Fibroblast of mammary gland (primary cell): ENCODE measurements at places on chromosomes 2 and 18.

GRCh38 chr2:40511661-40512213 is 59.8 kb upstream of the SLC8A1 start:
- peak; percentile 91 for DNase-seq

DNA sequence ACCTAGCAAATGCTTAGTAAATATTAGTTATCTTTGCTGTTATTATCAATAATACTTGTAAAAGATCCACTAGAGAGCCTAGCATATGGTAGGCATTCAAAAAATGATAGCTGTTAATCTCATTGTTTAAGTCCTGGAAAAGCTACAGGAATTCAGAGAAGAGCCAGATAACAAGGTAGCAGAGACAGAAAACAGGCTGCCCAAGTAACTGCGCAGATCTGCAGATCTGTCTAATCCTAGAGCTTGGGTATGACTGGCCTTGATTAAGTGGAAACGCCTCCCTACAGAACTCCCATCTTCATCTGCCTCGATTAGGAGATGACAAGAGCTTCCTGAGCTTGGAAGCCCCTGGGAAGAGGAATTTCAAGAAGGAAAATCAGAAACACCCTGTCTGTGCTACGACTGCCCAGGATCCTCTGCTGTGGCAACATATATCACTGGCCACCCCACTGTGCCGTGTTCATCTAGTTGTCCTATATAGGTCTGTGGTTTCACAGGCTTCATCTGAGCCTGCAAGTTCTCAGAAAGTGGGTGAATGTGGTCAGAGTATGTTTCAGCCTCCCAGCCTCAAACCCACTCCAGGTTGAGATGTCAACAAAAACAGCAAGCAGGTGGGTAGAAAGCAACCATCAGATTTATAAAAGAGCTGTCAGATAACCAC is 151.5 kb upstream of the PKDCC start:
- DNase-seq: no peak

GRCh38 chr2:180842461-180842860 is 137.9 kb upstream of the UBE2E3 start:
- DNase-seq: no peak

DNA sequence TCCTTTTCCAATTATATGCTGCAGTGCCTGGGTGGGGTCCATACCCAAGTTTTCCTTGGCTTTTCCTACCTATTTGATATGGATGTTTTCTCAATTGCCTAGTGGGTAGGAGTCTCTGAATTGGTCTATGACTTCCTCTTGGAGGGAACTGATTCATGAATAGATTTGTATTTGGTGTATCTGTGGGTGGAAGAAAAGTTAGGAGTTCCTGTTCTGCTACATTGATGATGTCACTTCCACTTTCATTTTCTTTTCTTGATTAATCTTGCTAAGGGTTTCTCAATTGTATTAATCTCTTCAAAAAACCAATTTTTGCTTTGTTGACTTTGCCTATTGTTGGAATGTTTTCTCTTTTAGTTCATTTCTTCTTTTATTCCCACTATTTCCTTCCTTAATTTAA is 37.4 kb upstream of the SLC9A2 start:
- DNase-seq: no peak

- no peak for DNase-seq
Observed at GRCh38 chr18:51012441-51012840, 17.6 kb upstream of the SMAD4 start.

- DNase-seq: peak; percentile 49
Observed at GRCh38 chr2:190626641-190627210, 22.2 kb upstream of the NAB1 start.

- no peak for DNase-seq
Observed at GRCh38 chr18:63005306-63005705, 290.0 kb downstream of the PHLPP1 start.

- DNase-seq: no peak
Observed at GRCh38 chr2:241618296-241618805, 18.6 kb downstream of the THAP4 start.

GRCh38 chr2:227482638-227483340 is 10.8 kb downstream of the AGFG1 start:
- DNase-seq: peak; percentile 67

GRCh38 chr2:169106563-169107545 is 37.5 kb downstream of the DHRS9 start:
- no peak for DNase-seq

DNA sequence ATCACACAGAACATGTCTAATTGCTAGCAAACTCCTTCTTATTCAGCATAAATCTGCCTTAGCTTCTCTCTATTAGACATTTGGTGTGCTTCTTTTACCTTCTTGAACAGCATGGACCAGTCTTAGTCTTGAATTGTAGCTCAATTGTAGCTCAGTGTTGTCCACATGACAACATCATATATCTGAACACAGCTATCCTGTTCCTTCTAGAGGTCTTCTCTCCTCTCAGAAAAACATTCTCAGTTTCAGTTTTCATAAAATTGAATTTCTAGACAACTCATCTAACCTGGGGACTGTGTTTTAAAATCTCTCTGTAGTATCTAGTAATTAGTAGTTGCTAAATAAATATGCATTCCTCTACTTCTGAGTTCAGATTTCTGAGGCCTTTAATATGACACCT is 47.6 kb downstream of the CPO start:
- DNase-seq: no peak

- DNase-seq: peak; percentile 46
Observed at GRCh38 chr2:37156071-37156856, 516 bp downstream of the EIF2AK2 start.

DNA sequence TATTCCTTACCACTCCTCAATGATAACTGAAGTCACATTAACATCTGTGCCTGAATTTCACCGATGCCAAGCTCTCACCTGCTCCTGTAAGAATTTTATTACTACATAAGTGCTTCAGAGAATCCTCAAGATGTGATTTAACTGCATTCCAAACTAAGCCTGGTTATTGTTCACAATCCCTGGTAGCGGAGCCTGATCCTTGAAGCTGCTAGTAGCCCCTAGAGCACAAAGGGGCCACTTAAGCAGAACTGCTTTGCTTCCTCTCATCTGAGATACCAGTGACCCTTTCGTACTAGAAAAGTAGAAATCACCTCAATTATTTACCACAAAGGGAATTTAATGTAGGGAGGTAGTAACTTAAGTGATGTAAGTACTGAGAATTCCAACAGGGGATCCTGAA is 529.6 kb downstream of the CPS1 start:
- no peak for DNase-seq

- DNase-seq: peak; percentile 91
Observed at GRCh38 chr2:95231723-95232122, 24.4 kb downstream of the ZNF892 start.

DNA sequence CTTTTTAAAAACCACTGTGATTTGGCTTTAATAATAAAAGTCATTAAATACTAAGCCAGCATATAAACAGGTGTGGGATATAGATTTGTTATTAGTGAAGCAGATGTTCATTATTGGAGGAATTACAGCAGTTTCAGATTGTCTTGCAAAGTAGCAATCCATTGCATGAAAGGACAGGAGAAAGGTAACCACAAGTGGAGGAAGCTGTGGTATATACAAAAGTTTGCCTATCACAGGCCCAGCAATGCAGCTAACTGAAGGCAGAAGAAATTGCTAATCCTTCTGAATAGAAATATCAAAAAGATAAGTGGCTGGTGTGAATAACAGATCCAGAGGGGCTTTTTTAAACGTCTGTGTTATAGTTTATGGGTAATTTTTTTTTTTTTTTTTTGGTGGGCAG is 199.4 kb downstream of the ZNF385B start:
- no peak for DNase-seq

GRCh38 chr18:59839931-59840685 is 59.7 kb upstream of the PMAIP1 start:
- no peak for DNase-seq

DNA sequence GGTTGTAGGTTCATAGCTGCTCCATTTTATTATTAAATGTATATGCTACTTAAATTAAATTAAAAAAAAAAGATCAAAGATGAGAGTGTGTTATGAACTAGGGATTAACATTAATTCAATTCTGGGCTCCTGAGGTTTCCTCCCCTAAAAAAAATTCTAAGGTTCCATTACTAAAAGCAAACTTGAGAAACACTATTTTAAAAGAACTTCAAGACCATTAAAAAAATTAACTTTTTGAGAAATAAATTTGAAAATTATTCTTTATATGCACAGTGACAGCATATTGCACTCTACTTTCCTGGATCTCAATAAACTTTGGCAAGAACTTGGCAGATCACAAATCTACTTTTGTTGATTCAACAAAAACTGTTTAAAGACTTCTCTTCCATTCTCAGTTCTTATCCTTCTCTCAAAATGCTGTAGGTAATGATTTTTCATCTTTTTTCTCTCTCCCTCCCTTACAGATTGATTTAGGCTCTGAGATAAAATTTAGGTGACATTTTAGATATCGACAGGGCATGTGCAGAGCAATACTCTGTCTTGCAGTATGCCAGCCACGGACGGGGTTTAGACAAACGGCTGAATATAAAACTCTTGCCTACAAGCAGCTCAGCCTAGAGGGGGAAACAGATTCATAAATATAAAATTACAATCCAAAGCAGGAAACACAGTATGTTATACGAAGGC is 592 bp upstream of the MARS2 start:
- no peak for DNase-seq

DNA sequence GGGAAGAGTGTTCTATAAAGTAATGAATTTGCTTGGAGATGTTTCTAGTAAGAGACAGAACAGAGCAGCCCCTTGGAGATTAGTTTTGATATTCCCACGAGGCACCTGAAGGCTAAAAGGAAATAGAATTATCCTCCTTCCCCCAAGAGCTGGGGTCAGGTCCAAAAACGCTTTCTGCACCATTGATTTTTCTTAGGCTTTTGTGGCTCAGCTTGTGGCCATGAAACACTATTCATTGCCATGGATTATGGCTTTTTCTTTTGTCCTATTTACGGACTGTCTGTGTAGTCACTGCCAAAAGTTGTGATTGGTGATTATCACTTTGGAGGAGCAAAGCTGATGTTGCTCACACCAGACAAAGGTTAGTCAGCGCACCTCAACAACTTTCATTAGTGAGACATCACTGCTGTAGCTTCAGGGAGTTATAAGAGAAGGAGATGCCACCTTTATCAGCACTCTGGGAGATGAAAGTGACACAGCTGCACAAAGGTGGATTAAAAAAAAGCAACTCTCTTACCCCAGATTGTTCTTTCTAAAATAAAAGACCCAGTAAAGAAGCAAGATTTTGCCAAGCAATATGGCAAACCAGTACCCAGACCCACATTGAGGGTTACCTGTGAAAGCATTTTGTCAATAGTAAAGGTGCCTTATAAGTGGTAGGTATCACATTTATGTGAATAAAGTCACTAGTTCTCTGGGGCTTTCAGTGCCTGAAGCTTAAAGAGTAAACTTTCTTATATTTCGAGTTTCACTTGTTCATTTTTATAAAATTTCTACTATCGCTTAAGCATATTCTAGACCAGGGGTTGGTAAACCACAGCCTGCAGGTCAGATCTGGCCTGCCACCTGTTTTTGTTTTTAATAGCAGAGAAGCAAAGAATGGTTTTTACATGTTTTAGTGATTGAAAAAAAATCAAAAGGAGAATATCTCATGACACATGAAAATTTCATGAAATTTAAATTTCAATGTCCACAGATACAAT is 10.6 kb downstream of the CXCR4 start:
- DNase-seq: no peak

DNA sequence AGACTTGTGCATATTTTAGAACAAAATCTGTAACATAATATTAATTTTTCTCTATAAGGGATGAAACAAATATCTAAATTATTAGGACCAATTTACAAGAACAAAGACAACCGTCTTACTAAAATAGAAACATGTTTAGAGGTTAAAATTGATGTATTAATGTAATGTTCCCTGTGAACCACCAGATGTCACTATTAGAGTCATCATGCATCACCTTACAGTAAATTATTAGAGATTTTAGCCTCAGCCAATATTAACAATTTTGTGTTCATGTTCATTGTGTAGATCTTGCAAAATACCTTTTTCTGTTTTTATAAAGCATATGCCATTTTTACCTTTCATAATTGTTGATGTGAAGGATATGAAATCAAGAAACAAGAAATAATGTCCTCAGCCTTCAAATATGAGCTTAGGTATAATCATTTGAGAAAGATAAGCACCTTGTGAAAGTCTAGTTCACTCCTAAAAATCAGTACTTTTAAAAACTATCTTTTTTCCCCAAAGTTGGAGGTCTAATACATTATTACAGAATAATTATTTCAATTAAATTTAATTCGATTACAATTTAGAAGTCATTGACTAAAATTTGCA is 344.3 kb upstream of the KCNH7 start:
- DNase-seq: peak; percentile 43

- no peak for DNase-seq
Observed at GRCh38 chr18:74528478-74528877, 5.8 kb upstream of the CNDP1 start.

GRCh38 chr2:43675646-43676321 is 445 bp downstream of the C1GALT1C1L start:
- no peak for DNase-seq

GRCh38 chr2:60707750-60708371 is 48.2 kb upstream of the PAPOLG start:
- peak; percentile 38 for DNase-seq

- no peak for DNase-seq
Observed at GRCh38 chr2:117760916-117761315, 53.6 kb upstream of the DDX18 start.

- no peak for DNase-seq
Observed at GRCh38 chr2:58543442-58543841, 302.3 kb upstream of the FANCL start.

- peak; percentile 48 for DNase-seq
Observed at GRCh38 chr2:135709992-135710391, 31.7 kb upstream of the UBXN4 start.

- DNase-seq: no peak
Observed at GRCh38 chr2:31525876-31526275, 54.9 kb downstream of the SRD5A2 start.

- DNase-seq: no peak
Observed at GRCh38 chr2:211205836-211206235, 649.4 kb downstream of the CPS1 start.

DNA sequence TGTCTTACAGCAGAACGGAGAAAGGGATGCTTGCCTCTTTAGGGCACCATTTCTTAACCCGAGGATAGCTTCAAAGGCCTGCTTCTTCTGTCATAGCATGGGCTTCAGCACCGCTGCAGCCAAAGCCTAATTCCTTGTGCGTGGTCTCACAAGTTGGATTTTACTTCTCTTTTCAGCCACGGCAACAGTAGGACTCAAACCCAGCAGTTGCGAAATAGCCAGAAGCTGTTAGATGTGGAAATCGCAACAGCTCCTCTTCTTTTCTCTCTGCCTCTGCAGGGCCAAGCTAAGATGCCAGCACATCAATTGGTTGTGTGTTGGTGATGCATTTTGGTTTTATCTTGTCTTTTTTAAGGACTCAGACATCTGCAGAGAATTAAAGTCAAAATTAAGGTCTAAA is 3.1 kb downstream of the NRXN1 start:
- DNase-seq: no peak
